Left colon (tissue), 2 donors: ENCODE measurements at places on chromosomes 4 and X. TPM values are rescaled to one million over a fixed set of nuclear protein-coding genes. Genes with fewer than 3 reads are reported as not detected.

DNA sequence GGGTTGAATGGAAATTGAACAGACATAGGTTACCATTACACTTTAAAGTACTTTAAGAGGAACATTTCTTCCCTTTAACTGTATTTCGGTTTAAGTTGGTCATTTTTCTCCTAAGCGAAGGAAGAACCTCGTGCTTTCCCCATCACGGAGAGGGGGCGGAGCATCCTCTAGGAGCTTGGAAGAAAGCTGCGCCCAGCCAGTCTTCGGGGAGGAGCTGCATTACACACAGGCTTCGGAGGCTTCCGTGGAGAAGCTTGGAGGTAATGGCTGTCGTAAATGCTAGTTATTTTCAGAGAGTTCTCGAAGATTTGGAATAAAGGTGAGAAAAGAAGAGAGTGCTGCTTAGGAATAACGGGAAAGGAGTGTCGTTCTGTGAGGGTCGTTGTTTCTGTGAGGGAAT lies at the start of gene PWWP3B:
Gene PWWP3B, plus strand, starts transcription at position 199 of the 400 bp plus-strand sequence. CDS start 37,128 bp downstream, outside the sequence.
- no peak for DNase-seq

DNA sequence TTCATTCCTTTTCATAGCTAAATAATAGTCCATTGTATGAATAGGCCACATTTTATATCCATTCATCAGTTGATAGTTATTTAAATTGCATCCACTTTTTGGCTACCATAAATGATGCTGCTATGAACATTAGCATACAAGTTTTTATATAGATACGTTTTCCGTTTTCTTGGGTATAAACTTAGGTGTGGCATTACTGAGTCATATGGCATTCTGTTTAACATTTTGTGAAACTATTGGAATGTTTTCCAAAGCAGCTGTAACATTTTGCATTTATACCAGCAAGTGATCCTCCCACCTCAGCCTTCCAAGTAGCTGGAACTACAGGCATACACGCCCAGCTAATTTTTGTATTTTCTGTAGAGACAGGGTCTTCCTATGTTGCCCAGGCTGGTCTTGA lies 26.3 kb downstream of the CLDN2 start:
- no peak for DNase-seq

The CSAG2 gene
- not detected for total RNA-seq

The CD38 gene
- 5.7 TPM for total RNA-seq

The NPY1R gene
- total RNA-seq: 4.9 TPM

- DNase-seq: peak; percentile 70
Observed at GRCh38 chr4:10106421-10107039, 10.1 kb downstream of the WDR1 start.

- no peak for DNase-seq
Observed at GRCh38 chr4:153099391-153100140, 104.7 kb upstream of the TRIM2 start.

- DNase-seq: peak; percentile 60
Observed at GRCh38 chrX:50157545-50158135, 43.2 kb downstream of the AKAP4 start.

- no peak for DNase-seq
Observed at GRCh38 chrX:30215357-30215843, at the start of gene MAGEB2. TSS of gene MAGEB2 (plus strand) at chrX:30215563. CDS start at chrX:30218581, 3,018 bp downstream.

GRCh38 chrX:111615227-111615626 lies 65.7 kb upstream of the ALG13 start:
- no peak for DNase-seq

The NAP1L2 gene
- 2.8 TPM for total RNA-seq

DNA sequence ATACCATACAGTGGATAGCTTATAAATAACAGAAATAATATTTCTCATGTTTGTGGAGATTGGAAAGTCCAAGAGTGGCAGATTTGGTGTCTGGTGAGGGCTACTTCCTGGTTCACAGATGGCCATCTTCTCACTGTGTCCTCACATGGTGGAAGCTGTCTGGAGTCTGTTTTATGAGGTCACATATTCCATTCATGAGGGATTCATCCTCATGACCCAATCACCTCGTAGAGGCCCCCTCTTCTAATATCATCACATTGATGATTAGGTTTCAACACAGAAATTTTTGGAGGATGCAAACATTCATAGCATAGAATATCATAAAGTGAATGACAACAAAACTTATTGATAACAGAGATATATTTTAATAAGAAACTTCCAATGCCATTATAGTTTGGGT lies 568.0 kb downstream of the STIM2 start:
- DNase-seq: no peak

The CT83 gene
- total RNA-seq: not detected

- no peak for DNase-seq
Observed at GRCh38 chr4:82528074-82528473, 33.7 kb downstream of the TMEM150C start.

The UGT2A3 gene
- 134 TPM for total RNA-seq

- DNase-seq: no peak
Observed at GRCh38 chrX:46559062-46559461, 13.8 kb upstream of the ZNF674 start.

DNA sequence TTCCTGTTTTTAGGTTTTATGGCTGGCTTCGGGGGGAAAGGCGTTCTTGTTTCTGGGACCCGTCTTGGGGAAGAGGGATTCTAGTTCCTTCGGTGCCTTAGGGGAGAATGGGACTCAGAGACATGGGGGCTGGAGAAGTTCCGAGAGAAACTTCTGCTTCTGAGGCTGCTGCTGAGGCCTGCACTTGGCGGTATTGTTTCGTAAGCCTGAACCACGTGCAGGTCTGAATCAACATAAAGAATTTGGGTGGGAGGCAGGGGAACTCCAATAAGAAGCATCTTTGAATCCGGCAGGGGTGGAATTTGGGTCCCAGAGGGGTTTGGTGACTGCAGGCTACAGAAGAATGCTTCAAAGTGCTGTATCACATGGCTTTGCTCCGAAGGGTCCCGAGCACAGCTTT lies 15.1 kb downstream of the XG start:
- no peak for DNase-seq

DNA sequence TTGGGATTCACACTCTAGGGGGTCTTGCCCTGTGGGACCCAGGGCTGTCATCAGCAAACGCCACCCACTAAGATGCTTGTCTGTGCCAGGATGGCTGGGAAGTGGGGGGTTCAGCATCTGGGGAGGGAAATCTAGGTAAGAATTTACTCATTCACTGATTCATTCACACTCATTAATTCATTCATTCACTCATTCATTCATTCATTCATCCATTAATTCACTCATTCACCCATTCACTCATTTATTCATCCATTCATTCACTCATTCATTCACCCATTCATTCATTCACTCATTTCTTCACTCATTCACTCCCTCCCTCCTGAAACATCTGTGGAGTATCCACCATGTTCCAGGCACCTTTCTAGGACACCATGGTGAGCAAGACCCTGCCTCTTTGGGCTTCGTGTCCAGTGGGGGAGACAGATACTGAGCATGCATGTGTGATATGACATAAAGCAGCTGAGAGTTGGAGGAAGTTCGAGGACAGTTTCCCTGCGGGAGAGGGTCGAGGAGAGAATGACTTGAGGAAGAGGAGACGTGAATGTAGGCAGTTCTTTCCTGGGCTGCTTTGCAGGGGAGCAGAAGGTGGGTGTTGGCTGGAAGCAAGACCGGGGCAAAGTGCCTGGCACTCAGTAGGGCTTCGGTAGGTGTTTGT lies 90.6 kb downstream of the SORCS2 start:
- no peak for DNase-seq

DNA sequence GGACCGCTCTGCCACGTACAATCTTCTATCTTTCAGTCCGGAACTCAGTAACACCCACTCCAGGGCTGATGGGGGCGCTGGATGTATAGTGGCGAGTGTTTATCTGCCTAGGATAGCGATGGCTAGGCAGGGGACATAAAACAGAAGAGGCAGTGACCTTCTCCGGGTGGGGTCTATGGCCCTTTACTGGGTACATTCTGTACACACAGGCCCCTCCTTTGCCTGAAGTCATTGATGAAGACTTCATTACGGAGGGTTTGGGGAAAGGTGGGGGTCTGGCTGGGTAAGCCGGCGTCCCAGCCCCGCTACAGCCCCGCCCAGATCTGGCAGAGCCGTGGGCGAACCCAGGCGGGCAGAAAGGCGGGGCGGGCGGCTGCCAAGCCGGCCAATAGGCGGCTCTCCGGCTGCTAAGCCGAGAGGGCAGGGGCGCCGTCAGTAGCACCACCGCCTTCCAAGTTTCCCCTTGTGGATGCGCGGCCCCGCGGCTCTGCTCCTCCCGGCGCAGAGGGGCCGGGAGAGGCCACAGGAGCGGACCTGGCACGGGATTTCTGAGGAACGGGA lies at the start of gene CHST7:
Gene CHST7, plus strand, starts transcription at position 435 of the 561 bp plus-strand sequence. CDS start 167 bp downstream, outside the sequence.
- DNase-seq: peak; percentile 64

GRCh38 chr4:23484689-23485088 lies 405.2 kb downstream of the PPARGC1A start:
- DNase-seq: no peak

- no peak for DNase-seq
Observed at GRCh38 chrX:110733166-110733565, 62.5 kb downstream of the CHRDL1 start.

DNA sequence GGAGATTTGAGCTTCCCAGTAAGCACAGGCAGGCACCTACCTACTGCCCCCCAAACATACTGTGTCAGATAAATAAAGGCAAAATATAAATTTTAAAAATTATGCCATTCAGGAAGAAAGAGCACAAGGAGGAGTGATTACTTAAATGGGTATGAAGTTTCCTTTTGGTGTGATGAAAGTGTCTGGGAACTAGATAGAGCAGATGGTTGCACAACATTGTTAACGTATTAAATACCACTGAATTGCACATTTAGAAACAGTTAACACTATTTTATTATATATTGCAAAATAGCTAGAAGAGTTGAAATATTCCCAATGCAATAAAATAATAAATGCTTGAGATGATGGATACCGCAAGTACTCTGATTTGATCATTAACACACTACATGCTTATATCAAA lies 374.7 kb upstream of the FGF13 start:
- no peak for DNase-seq

GRCh38 chr4:67049446-67049845 lies 495.9 kb downstream of the CENPC start:
- DNase-seq: no peak

DNA sequence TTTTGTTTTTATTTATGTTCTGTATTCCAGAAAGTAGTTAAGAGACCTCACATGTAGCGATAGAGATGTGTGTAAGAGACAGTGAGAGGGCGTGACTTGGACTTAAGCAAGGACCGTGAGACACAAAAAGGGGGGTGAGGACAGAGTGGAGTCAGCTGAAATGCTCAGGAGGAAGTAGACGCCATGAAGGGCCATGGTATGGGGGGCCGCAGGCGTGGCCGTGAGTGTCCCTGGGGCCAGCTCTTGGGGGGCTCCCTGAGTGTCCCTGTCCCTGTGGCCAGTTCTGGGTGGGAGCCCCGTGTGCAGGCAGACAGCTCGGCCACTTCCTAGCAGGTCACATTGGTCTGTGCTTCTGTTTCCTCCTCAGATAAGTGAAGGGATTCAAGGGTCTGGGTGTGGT lies 23.0 kb upstream of the MSANTD1 start:
- no peak for DNase-seq

GRCh38 chr4:150598909-150599308 lies 17.0 kb downstream of the MAB21L2 start:
- DNase-seq: no peak

GRCh38 chr4:136032391-136032790 lies 1499.9 kb downstream of the PCDH18 start:
- no peak for DNase-seq

DNA sequence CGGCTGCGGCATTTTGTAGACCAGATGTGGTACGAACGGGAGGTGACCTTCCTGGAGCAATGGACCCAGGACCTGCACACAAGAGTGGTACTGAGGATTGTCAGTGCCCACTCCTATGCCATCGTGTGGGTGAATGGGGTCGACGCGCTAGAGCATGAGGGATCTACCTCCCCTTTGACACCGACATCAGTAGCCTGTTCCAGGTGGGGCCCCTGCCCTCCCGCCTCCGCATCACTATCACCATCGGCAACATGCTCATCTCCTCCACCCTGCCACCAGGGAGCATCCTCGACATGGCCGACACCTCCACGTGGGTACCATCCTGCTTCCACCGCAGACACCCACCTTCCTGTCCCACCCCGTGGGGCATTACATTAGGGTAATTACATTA lies 46.2 kb downstream of the SMARCA5 start:
- no peak for DNase-seq

The MAGEB2 gene
- not detected for total RNA-seq

The GYPE gene
- total RNA-seq: 0.18 TPM

GRCh38 chr4:5126857-5127256 lies 75.6 kb downstream of the STK32B start:
- DNase-seq: no peak

DNA sequence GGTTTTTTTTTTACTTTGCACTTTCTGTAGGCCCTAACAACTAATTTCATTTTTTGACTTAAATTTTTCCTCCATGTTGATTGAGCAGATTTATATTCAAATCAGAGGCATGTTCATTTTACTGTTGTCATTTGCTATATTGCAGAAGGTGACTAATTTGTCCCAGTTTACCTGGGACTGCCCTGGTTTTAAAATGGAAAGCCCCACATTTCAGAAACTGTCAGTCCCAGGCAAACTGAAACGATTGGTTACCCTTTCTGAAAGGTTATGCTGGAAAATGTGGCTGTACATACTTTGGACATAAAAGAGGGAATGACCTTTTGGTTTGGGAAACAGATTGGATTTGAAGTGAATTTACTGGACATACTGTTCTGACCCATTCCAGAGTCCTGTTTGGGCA lies 160.0 kb downstream of the SPCS3 start:
- no peak for DNase-seq

GRCh38 chr4:54109241-54110018 lies 9.5 kb downstream of the GSX2 start:
- DNase-seq: peak; percentile 16

The RAP1GDS1 gene
- total RNA-seq: 32.7 TPM

DNA sequence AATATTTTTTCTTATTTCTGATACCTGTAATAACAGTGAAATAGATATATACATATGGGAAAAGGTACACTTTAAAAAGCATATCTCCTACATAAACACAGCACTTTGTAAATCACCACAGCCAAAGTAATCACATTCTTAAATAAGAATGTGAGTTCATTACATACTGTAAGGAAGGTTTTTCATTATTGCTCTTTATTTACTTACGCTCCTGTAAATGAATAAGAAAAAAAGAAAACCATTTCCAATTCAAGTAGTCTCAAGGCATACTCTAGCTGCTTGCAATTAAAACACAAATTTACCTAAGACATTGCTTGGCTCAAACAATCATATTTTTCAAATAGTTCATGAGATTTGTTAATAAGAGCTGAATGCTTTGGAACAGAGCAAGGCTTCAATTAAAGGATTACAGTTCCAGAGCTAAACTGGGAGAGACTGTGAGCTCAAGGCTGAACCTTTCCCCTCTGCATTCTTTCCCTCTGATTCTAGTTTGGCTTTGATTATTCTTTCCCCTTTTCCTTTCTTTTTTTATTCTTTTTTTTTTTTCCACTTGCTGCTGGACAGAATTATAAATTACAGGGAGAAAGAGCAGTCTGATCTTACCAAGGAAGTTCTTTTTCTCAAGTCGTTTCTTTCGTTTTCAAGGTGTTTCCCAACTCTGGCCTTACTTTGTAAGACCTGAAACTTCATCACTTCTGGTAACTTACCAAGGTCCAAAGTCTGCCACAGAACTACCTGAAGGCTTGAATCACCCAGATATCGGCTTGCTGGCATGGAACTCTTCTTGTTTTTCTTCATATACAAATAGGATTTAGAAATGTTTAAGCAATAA lies 278.3 kb downstream of the INPP4B start:
- DNase-seq: no peak
